Astrocyte of the hippocampus (primary cell): ENCODE measurements at places on chromosomes 12 and 14.
A peak's percentile ranks its signal among the peaks of the same experiment; 100 is the strongest.

DNA sequence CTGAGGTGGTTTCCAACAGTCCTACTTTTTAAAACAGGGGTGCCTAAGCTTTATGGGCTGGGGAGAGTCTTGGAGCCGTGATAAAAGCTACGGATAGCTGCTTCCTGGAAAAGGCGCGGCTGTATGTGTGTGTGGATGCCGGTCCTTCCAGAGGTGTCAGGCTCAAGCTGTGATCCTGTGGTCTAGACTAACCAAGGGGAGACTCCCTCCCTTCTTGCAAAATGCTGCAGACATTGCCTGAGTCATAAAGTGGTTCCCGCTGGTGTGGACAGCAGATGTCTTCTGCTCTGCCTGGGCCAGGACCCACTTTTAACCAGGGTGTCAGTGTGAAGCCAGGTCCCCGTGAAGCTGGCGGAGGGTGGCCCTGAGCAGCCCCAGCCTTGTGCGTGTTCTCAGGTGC is 37.8 kb downstream of the CCDC92 start:
- no peak for DNase-seq

DNA sequence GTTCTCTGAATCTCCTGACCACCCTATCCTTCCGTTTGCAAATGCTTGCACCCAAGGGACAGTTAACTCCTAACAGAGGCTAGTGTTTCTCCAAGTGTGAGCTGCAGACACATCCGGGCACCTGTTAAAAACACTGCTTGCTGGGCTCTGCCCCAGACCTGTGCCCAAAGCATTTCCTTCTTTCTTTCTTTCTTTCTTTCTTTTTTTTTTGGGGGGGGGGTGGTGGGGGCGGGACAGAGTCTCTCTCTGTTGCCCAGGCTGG is 42.5 kb downstream of the SPRING1 start:
- no peak for DNase-seq

GRCh38 chr14:54440037-54440436 is 1.1 kb downstream of the CNIH1 start:
- DNase-seq = no peak

DNA sequence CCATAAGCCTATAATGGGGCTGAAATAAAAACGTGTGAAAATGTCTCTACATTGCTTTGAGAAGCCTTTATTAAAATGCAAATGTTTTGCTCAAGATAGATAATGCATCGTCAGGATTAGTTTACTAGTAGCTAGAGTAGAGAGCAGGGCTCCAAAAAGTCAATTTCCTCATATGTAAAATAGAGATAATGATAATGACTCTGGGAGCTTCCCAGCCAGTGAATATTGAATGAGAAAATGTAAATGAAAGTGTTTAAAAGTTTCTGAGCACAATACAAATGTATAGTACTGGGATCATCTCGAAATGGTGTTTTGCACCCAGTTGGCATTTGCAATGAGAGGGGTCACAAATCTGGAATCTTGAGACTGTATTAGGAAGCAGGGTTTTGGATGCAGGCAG is 135.3 kb downstream of the OTOGL start:
- peak; percentile 47 for DNase-seq

DNA sequence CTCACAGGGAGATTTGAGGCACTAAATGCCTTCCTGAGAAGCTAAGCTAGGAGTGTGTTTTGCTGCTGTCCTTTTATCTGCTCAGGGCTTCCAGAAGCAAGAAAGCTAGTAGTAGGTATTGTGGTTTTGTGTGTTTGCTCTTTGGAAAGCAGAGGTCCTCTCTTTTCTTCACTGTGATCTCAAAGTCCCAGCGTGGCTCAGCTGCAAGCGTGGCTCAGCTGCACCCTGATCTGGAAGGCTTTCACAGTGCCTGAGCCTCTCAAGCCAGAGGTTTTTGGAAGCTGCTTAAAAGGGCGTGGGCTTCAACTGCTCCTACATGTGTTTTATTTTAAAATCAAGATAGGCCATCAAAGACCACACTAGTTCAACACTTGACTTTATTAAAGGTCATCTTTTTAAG is 337.4 kb upstream of the RGS6 start:
- peak; percentile 16 for DNase-seq

DNA sequence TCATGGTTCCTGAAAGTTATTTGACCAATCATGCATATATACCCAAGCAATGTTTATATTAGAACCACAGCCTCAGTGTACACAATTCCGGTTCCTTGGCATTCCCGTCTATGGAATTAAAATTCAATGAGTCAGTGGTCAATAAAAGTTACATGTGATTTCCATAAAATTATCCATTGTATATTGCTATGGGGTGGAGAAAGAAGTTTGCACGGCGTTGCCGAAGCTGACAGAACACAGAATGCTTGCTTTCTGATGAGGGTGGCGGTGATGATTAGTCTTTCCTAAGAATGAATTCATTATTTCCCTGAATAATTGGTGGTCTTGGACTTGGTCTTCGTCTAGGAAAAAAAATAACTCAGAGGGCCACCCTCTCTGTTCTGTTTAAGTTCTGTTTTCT is 214.1 kb downstream of the ANO2 start:
- no peak for DNase-seq

- DNase-seq = no peak
Measured at GRCh38 chr12:1307796-1308195, 286.6 kb downstream of the FBXL14 start.

DNA sequence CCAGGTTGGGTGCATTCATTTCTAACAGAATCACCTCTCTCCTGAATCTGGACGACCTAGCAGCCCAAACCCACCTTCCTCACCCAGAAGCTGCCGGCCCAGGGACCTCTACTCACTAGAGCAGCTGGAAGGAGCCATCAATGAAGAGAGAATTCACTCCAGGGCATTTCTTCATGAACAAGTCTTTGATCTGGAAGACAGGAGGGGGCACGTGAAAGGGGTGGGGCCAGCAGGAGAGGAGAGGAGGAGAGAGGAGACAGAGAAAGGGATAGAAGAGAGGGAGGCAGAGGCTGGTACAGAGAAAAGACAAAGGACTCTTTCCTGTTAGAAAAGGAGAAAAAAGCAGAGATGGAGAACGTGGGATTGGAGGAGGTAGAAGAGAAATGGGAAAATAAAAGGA is 39.8 kb downstream of the TRPV4 start:
- no peak for DNase-seq

GRCh38 chr12:90299121-90299520 is 590.5 kb upstream of the ATP2B1 start:
- no peak for DNase-seq

DNA sequence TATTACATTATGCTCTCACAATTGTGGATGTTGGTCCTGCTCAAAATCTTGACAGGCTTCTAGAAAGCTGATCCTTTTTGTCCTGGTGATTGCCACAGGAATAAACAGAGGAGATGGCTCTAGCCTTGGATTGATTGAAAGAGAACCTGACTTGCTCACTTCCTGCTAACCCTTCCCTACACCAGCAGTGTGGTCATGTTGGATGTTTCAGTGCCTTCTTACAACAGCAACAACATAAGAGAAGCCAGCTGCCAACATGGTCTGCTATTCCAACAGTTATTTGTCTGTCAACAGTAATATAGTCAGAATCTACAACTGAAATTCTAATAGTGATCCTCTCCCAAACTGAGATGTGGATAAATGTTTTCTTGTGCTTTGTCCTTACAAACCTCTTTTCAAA is 311.6 kb upstream of the DIO2 start:
- DNase-seq = peak; percentile 21

DNA sequence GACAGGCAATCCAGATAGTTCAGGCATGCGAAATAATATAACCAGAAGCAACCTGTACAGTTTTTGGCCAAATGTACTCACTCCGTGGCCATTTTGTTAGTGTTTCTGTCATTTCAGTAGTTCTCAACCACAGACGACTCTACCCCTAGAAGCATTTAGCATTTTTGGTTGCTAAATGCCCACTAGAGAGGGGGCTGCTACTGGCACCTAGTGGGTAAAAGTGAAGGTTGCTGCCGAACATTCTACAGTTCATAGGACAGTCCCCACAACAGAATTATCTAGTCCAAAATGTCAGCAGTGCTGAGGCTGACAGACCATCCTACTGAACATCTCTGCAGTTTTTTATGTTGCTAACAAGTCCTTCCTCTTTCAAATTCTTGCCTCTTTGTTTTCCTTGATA is 107.4 kb downstream of the TSHR start:
- DNase-seq = peak; percentile 3

DNA sequence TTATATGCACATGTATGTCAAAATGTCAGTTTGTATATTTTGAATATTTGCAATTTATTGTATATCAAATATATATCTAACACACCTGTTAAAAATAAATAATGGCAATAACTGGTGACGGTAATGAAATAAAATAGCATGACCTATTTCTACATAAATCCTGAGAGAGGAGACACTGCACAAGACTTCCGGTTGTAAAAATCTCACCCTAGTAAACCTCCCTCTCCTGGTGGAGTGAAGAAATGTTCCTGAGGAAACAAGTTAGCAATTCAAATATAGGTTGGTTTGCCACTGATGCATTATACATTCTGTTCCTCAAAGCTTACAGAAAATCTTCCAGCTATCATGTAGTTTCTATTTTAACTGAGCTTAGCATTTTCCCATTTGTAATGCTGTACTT is 166.1 kb upstream of the SYT10 start:
- DNase-seq = no peak

- DNase-seq = no peak
Measured at GRCh38 chr14:87158283-87158682, 834.7 kb downstream of the GALC start.

- DNase-seq = peak; percentile 11
Measured at GRCh38 chr12:98123021-98123461, 392.3 kb upstream of the TMPO start.

DNA sequence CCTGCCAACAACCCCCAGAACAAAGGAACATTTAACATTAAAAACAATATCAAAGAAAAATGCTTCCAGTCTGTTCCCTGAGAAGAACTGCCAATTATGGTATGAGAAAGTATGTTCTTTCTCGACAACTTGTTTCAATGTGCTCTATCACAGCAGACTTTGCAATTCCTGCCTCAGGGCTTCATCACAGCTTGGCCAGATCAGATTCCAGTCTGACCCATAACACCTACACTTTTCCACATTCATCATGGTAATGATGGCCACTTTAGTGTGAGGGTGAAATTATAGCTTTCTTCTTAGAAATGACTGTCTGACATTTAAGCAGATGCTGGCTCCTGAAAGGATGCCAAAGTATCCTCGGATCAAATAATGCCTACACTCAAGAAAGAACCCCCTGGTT is 17.0 kb downstream of the NEK9 start:
- no peak for DNase-seq

DNA sequence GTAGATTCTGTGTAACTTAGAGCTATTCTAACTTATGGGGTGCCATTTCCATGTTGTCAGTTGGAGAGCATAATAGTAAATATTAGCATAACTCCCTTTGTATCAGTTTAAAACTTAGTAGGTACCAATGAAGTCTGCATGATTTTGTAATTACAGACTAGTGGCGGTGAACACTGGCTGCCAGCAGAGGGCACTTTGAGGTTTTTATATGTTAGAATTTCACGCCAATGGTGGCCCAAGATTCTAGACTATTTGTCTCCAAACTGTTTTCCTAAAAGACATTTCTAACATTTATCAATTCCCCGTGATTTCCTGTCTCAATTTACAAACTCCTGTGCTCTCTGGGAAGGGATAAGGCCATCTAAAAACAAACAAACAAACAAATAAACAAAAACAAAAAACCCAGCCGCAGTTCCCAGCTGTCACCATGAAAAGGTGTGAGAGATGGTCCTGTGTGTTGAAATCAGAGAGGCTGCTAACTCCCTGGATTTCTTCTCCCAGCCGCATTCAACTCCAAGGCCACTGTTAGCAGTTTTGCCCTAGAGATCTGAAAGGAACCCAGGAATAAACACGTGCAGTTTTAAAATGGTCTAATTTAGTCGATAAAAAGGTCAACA is 57.6 kb downstream of the BRMS1L start:
- DNase-seq = peak; percentile 62

DNA sequence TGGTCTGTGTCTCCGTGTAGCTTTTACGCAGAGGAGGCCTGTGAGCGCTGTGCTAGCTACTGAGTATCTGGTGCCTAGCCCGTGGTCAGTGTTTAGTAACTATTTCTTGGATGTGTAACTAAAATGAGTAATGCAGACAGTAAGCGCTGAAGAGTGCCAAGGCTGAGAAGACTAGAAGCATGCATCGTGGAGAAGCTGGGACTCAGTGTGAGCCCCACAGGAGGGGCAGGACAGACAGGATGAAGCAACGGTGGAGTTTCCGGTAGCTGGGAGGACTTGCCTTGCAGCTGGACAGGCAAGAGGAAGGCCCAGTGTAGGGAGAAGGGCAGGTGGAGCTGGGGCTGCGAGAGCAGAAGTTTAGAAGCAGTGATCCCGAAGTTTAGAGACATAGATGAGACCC is 233.4 kb upstream of the FKBP4 start:
- no peak for DNase-seq

DNA sequence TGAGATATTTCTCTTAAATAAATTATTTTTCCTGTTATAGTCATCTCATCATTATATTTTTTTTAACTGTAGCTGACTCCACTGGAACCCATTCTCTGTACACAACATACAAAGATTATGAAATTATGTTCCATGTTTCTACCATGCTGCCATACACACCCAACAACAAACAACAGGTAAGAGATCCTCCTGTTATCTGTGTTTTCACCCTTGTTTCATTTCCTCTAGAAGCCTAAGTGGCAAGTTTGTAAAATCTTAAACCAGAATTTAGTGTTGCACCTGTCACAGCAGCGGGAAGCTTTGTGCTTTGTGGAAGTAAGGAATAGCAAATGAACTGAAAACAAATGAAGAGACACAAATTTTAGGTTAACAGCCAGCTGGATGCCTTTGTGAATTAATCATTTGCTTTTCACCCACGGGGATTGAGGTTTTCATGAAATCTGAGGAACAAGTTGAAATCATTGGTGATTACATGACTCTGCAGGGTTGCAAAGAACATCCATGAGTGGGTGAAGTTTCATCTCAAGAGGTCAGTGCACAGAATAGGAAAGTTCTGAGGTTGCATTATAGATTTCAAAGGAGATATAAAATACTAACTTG is 273.9 kb upstream of the RGS6 start:
- DNase-seq = no peak

- no peak for DNase-seq
Measured at GRCh38 chr12:65958456-65958855, 134.2 kb downstream of the HMGA2 start.

GRCh38 chr12:118073768-118074167 is 12.8 kb upstream of the WSB2 start:
- DNase-seq = no peak

GRCh38 chr14:56004786-56005185 is 113.4 kb upstream of the PELI2 start:
- DNase-seq = peak; percentile 87

GRCh38 chr14:100129161-100129589 is 30.3 kb downstream of the DEGS2 start:
- DNase-seq = no peak
